ENCODE measurements at places on chromosomes 13 and 19.

GRCh38 chr19:47628078-47628771 lies 19.3 kb downstream of the BICRA start:
- no peak for DNase-seq

GRCh38 chr13:62357887-62358645 lies 942.4 kb upstream of the PCDH20 start:
- no peak for DNase-seq

DNA sequence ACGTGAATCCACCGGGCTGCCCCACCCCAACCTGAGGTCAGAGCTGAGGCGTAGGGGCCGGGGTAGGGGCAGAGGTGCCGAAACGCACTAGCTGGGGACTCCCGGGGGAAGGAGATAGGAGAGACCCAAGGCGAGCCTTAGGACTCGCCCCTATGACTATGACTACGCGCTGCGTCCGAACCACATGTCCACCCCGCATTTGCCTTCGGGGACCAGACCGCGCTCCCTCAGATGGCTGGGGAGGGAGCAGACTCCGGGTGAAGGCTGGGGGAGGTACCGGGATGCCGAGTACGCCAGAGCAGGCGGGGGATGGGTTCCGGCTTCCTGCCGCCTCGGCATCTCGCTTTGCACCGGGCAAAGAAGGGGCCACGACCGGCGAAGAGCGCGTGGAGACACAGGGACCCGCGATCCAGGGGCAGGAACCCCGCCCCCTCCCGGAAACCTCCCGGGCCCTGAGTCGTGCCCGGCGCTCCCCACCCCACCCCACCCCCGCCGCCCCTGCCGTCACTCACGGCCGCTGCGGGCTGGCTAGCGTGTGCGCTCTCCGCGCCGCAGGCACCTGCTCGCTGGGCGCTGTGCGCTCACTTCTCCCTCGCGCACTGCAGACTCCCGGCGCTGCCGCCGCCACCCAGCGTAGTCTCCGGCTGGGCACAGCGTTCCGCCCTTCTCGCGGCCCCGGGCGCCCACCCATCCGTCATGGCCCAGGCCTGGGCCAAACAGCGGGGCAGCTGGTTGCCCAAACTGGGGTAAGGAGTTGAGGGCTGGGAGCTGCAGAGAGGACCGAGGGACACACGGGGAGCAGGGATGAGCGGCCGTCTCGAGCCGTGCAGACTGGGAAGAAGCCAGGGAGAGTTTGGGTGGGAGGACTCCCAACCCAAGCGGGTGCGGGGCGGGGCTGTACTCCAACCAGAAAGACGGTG lies 622 bp upstream of the VSTM2B start:
- no peak for DNase-seq

DNA sequence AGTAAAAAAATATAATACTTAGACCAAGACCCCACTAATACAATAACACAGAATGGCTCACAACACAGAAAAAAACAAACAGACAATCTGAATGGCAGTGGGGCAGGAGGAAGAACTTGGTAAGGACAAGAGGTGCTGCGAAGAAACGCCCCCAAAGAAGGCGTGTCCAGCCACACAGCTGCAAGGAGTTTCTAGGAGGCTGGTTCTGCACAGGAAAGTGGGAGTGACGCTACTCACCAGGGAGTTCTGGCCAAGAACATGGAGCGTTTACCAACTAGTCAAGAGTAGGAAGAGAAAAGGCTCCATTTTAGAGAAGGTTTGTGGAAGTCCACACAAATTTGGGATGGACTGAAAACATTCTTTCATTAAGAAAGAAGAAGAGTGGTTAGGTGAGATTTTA lies 95.3 kb upstream of the SLC15A1 start:
- DNase-seq: no peak

- no peak for DNase-seq
Observed at GRCh38 chr19:16325641-16326400, 1.2 kb downstream of the KLF2 start.

DNA sequence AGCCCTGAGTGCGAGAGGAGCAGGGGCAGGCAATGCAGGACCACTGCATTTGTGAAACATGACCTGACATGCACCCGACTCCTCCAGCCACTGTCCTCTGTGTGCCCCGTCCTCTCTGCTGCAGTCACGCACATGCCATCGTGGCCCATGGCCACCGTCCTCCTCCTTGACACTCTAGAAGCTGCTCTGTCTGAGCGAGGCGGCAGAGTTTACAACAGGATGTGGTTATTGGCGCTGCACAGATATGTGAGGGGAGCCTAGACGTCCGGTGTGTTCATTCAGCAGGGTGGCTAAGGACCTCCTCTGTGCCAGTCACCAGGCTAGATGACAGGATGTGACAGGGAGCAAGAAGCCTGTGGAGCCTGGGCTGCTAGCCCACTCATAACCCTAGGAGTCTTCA lies 277.8 kb downstream of the FOXO1 start:
- DNase-seq: no peak

DNA sequence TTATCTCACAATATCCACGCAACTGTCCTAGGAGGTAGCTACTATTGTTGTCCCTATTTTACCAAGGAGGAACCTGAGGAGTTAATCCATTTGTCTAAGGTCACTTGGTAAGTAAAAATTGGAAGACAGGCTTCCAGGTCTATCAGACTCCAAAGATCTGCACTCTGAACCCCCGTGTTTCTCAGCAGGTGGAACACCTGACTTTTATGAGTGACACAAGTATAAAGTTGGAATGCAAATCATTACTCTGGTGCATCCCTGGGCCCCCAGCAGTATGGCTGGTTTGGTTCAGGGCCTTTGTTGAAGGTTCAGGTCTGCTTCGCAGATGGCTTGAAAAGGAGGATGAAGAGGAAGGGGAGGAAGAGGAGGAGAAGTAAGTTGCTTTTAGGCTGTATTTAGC lies 46.0 kb downstream of the RGCC start:
- DNase-seq: no peak

DNA sequence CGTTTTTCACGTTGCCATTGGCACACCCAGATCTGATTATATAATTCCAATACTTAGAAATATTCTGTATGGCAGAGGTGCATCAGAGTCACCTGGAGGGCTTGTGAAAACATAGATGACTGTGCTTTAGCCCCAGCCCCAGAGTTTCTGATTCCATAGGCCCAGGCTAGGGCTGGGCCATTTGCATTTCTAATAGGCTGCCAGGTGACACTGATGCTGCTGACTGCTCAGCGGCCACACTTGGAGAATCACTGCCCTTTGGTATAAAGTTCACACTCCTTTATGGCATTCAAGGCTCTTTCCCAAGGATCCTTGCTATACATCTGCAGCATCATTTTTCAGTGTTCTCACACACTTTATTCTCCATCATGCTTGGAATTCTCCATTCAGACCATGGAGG lies 137.1 kb downstream of the AKAP11 start:
- no peak for DNase-seq

DNA sequence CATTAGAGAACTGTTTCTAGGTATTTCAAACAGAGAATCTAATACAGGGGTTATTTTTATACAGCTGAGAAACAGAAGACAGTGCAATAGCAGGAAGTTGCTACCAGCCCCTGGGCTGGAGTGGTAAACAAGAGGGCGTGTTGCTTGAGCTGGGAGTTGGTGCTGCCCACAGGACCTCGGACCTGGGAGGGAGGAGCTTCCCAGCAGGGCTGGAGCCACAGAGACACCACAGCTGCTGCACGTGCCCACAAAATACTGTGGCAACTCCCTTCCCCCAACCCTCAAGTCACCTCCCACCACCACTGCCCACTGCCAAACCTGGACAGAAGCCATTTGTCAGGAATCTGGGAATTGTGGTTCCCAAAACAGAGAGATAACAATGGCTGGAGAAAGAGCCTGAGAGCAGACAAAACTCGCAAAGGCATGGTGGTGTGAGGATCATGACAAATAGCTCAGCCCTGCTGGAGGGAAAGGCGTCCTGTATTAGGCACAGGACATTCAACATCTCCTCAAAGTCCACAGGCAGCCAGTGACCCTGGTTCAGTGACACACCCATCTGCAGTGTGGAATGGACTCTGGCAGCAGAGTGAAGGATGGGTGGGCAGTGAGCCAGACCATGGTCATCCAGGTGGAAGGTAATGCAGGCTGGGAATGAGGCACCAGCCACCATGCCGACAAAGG lies 57.2 kb downstream of the SPATA13 start:
- DNase-seq: no peak

DNA sequence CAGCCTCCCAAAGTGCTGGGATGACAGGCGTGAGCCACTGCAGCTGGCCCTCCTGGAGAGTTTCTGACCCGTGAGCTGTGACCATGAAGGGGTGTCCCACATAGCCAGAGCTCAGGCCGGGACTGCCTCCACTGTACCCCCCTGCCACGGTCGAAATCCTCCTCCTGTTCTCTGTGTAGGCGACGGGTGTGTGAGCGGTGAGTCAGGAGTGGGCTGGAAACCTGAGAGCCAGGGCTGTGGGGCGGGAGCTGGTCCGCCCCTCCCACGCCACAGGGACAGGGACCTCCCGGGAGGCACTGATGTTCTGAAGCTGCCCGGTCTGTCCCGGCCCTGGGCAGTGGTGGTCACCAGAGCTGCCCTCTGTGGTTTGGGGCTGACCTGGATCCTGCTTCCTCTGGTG lies 3.9 kb downstream of the WDR18 start:
- DNase-seq: no peak

- no peak for DNase-seq
Observed at GRCh38 chr19:42023121-42023942, 29.3 kb upstream of the ATP1A3 start.

- no peak for DNase-seq
Observed at GRCh38 chr19:19748249-19748938, 15.5 kb upstream of the ZNF14 start.

DNA sequence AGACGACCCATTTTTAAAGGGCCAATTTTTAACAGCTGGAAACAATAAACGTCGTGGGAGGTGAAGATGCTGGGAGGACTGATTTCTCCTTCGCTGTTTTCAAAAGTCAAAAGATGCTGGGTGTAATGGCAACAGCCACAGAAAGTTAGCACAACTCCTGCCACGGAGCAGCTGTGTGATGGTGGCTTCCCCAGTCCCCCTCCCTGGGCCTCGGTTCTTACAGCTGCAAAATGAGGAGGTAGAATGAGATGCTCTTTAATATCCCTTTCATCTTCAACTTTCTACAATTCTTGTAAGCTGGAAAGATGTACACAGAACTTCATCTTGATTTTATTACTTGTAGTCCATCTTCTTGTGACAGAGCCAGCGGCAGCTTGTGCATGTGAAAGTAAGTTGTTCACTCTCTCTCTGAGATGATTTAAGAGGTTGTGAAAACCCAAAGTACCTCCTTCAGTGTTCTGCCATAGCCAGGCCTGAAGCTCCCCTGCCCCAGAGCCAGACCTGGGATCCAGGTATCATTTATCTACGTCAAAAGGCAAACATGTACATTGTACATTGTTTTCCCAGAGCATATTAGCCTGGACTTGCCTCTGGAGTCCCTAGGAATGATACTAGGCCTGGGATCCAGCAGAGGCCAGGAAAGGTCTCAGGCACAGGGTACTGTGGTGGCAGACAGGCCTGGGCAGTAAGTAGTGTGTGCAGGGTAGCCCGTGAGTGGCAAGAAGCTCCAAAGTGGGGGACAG lies 3.4 kb upstream of the UBE2L5 start:
- no peak for DNase-seq

DNA sequence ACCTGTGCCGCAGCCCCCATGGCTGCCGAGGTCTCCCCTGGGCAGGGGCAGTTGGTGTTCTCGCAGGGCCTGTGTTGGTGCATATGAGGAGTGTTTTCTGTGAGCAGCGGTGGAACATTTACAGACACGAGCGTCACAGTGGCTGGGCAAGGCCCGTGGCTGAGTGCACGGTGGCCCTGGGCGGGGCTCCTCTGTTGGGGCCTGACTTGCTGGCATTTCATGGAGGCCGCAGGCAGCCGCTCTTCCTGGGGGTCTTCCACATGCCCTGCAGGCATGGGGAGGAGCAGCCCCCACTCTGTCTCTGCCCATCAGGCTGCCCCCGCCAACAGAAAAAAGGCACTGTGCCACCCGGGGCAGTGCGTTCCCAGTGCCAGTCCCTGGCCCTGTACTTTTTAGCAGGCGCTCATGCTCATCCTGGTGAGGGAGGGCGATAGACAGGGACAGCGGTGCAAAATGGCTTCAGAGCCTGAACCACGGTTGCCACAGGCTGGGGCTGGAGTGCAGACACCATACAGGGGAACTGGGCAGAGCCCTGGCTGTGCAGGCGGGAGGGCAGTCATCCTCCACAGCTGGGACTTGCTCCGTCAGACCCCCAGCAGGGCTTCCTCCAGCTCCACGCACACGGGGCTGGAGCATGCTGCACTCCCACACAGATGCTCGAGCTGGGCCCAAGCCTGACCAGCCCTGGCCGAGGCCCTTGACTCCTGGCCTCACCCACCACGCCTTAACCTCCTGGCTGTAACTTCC lies 23.5 kb downstream of the TFDP1 start:
- DNase-seq: no peak

GRCh38 chr13:29914581-29914980 lies 64.2 kb upstream of the UBL3 start:
- DNase-seq: no peak

DNA sequence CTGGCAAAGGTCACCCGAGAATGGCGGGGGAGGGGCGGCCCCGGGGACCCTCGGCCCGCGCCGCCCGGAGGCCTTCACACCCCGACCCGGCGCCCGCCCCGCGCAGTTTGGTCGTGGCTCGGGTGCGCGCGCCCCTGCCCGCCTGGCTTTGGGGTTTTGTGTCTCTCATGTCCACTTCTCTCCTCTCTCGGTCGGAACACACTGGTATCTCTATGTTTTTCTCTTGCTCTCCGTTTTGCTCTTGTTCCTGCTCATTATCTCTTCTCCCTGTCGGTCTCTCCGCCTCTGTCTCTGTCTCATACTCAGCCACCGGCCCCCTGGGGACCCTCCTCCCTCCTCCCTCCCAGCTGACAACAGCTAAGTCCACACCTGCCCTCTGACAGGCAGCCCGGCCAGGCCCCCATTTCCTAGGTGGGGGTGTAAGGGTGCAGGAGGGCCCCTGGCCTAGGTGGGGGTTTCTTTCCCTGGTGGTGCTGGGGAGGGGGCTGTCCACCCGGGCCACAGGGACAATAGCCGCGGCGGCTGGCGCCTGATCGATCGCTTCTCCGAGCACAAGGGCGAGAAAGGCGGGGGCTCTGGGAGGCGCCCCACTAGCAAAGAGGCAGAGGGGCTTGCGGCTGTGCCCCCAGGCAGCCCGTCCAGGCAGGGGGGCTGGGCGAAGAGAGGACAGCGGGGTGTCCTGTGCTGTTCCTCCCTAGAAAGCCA lies 2.3 kb downstream of the ONECUT3 start:
- DNase-seq: no peak

DNA sequence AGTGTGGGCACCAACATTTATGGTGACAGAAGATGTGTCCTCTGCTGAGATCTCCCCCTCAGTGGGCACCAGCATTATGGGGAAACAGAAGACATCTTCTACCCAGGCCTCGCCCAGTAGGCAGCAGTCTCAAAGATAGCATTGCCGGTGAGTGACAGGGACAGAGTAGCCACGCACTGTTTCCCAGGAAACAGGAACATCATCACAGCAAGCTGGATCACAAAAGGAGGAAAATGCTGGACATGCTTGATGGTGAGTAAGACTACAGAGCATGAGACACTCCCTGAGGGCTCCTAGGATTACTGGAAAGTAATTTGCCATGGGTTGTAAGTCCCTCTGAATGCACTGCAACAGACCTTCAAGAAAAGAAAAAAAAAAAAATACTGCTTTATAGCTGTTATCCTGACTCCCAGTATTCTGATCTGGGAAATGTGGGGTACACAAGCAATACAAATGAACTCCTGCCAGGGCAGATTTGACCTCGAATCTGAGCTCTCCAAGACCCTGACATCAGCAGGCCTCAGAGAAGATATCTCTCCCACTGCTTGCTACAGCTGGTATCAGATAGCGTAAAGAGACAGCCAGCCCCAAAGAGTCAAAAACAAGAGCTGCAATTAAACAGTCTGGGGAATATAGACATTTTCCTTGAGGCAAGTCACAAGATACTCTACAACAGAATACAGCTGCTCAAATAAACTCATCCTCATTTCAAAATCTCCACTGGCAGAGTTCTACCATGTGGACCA lies 180.4 kb downstream of the RBM26 start:
- DNase-seq: no peak

- DNase-seq: no peak
Observed at GRCh38 chr19:53810187-53810546, 13.9 kb downstream of the NLRP12 start.

Measured in NCI-H2029 treated with DMSO at 0.1 percent for 48 hours (cell line).